ENCODE measurements at places on chromosomes 6 and 20.

DNA sequence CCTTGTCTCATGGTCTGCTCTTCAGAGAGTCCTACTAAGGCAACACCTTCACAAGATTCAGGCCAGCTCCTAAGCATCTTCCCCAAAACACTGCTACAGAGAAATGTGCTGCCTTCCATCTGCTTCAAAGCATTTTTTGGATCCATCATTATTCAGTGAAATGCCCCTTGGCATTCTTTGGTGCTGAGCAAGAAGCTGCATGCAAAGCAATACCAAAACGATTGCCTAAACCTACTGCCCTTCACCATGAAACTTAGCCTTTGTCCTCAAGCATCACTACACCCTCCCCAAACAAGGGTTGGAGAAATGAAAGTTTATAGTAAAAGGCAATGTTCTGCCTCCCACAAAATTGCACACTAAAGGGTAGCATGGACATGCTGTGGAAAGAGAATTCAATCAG lies 93.5 kb downstream of the SNAP25 start:
- no peak for DNase-seq

DNA sequence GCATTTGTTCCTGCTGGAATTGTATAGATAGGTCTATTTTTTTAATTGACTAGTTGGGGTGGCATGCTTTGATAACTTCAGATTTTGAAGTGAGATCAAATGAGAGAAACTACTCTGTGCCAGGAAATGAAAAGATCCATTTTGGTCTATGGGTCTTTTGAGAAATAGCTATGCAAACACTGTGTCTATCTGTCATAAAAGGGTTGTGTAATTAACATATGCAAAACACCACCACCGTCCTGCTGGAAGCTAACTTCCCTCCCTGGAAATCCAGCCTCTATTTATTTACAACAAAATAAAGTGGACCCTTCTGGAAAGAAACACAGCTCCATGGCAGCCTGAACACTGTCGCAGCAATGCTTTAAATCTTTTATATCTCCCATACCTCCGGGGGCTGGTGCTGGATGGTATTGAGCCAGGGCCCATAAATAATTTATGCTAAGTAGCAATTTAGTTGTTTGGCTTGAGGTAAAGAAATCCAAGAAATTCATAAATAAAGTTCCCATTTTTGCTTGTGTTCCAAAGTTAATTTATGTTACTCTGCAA lies 244.2 kb upstream of the POU3F2 start:
- no peak for DNase-seq

- no peak for DNase-seq
Measured at GRCh38 chr20:54608039-54608745, 132.8 kb downstream of the DOK5 start.

DNA sequence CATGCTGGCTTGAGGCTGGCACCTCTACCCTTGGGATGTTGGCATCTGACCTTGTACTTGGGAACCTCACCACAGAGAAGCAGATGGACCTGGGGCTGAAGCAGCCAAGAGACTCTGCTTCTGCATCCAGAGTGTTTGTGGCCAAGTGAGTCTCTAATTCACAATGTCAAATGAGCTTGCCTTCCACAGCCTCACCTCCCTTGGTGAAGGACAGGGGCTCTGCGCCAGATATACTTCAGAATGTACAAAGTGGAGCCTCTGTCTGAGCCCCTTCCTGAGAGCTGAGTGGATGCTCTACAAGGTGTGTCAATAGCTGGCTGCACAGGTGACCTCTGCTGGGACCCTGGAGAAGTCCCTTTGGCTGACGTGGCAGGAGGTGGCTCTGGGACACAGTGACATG lies 508.9 kb downstream of the CDH26 start:
- no peak for DNase-seq

DNA sequence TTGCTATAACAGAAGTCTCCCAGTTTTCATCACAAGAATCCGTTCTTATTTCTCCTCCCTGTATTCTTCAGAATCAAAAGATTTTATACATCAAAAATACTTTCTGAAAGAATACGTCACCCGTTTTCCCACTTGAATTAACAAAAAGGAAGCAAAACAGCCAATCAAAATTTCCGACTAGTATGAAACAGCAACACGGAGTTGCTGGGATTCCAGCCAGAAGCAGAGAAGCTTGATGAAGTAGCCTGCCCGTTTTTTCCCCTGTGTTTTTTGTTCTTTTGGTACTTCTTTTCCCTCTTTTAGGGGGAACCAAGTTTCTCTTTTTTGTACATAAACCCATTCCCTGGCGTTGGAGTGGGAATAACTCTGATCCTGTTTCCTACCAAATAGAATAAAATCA lies 14.6 kb downstream of the TXLNB start:
- no peak for DNase-seq

GRCh38 chr6:163354761-163355425 lies 59.6 kb upstream of the QKI start:
- no peak for DNase-seq

DNA sequence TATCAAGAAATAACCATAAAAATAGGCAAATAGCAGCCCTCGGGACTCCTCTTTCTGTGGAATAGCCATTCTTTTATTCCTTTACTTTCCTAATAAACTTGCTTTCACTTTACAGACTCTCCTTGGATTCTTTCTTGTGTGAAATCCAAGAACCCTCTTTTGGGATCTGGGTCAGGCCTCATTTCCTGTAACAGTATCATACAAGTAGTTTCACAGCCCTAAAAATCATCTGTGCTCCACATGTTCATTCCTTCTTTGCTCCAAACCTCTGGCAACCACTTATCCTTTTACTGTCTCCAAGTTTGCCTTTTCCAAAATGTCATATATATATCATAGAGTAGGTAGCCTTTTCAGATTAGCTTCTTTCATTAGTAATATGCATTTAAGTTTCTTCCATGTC lies 13.5 kb upstream of the NT5E start:
- DNase-seq, result no peak

GRCh38 chr20:33791959-33792597 lies 19.1 kb upstream of the CHMP4B start:
- no peak for DNase-seq

- peak; percentile 49 for DNase-seq
Measured at GRCh38 chr6:43575105-43575771, 600 bp downstream of the XPO5 start.

DNA sequence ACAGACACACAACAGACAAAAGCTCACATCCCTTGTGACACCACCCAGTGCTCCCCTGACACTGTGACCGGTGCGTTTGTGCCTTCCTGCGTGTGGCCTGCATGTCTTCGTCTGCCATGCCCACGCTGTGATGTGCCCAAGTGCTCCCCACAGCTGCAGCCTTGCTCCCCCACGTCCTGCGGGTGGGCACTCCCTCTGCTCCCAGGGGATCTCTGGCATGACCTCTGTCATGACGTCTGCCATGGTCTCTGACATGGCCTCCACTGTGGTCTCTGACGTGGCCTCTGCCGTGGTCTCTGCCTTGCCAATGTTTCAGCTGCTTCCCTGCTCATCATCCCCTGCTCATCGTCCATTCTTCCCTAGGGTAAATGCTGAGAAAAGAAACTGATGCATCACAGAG lies 200.9 kb downstream of the DLL1 start:
- no peak for DNase-seq

DNA sequence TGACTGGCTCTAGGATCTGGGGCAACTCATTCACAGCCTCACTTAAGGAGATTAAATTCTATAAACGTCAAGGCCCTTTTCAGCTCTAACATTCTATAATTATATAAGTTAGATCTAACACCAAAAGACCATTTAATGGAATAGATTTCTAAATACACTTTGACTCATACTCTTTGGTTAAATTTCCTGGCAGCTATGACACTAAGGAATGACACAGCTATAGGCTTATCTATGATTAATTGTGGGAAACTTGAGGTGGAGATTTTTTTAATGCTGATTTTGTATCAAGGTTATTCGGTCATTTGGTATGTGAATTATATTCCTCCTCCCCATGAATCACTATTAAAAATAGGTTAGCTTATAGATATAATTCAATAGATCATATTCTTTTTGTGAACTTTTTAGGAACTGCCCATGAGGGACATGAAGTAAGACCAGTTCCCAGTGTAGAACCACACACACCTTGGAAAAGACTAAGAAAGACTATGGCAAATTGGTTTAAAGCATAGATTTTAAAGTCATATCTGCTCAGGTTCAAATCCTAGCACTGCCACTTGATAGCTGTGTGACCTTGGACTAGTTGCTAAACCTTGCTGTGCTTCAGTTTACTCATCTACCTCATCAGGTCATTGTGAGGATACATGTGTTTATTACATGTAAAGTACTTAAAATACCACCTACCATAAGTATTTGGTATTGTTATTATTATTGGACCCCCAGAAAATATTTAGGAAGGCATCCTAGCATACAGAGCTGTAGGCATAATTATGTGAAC lies 116.0 kb downstream of the CRYBG1 start:
- DNase-seq, result no peak

DNA sequence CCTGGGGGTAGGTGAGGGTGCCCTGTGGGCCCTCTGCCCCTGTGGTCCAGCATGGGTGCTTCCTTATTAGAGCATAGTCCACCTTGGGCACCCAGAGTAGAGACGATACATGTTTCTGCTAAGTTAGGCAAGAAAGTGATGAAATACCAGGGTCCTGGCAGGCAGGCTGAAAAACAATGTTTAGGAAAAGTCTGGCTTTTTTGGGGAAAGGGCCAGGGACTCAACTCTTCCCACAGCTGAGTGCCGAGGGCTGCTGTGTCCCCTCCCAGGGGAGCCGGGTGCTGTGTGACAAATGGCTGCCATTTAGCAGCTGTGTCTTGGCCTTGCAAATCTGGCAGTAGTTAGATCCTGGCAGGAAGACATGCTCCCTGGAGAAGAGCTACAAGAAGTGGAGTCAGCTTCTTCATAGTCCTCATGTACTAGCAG lies 61.5 kb downstream of the RREB1 start:
- no peak for DNase-seq

GRCh38 chr6:44976677-44977641 lies 351.2 kb upstream of the RUNX2 start:
- DNase-seq, result no peak

GRCh38 chr20:61052776-61053442 lies 199.2 kb upstream of the CDH4 start:
- DNase-seq, result no peak

GRCh38 chr6:38901802-38902522 lies 146.6 kb upstream of the GLP1R start:
- no peak for DNase-seq

DNA sequence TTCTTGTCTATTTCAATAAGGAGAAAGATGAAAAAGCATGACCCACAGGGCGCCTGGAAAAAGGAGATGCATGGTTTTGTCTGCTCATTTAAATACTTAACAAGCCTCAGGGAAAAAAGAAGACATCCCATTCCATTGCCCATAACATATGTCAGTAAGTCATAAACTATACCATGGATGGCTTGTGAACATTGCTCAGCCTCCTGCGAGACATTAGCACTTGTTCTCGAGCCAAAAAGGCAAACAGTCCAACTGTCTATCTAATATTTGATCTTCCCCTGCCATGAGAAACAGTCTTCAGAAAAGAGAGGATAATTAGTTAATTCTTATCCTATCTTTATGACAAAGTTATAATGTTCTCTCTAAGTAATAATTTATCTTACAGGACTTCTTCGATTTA lies 527.4 kb downstream of the HACE1 start:
- DNase-seq, result no peak

GRCh38 chr6:2952557-2953095 lies 18.7 kb downstream of the SERPINB6 start:
- DNase-seq, result peak; percentile 47

GRCh38 chr6:41859356-41859755 lies 35.8 kb downstream of the USP49 start:
- DNase-seq, result no peak

- no peak for DNase-seq
Measured at GRCh38 chr6:6697620-6698019, 109.1 kb downstream of the LY86 start.

GRCh38 chr20:47951521-47951971 lies 166.3 kb upstream of the SULF2 start:
- DNase-seq, result no peak

DNA sequence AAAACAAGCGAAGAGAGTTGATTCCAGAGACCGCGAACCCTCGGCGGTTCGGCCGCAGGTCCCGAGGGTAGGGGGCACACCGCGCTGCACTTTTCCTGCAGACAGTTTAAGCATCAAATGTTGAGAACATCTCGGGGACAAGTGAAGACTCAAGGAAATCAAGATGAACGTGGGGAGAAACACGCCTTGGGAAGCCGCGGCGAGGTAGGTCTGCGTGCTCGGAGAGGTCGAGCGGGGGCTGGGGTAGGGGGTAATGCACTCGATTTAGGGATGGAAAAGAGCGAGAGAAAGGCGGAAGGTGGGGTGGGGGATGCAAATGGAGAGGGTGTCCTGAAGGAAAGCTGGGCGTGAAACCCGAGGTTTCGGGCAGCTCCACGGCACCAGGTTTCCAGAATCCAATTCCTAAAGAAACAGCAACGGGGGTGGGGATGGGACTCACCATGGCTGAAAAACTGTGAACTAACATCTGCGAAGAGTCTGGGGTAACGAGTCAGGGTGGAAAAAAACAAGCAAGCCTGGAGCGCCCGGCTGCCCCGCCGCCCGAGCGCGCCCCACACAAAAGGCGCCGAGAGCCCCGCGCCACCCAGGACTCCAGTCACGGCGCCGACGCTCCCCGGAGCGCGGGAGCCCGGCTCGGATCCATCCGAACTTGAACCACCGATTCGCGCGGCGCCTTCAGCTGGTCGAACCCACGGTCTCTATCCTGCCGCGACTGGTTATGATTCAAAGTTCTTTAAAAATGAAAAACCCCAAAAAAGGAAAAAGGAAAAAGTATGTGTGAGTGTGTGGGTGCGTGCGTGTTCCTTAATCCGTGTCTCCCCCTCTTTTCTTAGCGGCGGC lies 3.5 kb downstream of the TFAP2A start:
- DNase-seq, result no peak

DNA sequence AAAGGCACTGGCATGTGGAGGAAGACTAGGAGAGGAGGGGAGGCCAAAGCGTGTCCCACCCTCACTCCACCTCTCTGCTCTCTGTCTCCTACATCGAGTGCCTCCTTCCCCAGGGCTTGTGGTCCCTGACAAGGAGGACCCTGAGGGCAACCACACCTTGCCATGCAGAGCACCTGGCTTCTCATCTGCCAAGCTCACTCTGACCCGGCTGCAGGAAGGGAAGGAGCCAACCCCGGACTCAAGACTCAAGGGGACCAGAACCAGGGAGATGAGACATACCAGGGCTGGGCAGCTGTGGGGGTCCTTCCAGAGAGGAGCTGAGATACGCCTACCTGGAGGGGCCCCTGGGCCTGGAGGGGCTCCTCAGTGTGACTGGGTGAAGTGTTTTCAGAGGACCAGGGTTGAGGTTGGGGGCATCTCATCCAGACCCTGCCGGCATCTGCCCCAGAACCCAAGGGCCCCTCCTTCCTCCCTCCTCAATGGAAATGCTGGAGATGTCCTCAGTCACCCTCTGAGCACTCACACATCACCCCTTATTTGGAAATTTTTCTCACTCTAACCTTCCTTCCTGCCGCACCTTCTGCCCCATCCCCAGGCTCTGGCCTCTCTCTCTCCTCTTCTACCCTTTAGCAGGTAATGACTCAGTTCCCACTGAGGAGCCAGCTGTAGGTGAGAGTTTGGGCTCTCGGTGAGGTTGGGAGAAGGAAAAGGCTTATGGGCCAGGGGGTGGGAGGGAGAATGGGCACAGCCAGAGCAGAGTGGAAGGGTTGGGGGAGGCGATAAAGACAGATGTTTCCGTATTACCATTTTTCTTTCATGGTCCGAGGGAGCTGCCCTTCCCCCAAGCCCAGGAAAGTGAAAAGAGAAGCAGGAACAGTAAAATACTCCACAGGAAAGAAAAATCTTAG lies 32.0 kb upstream of the POU5F1 start:
- DNase-seq, result no peak

- no peak for DNase-seq
Measured at GRCh38 chr6:16999491-17000436, 102.1 kb upstream of the STMND1 start.

- no peak for DNase-seq
Measured at GRCh38 chr6:11025921-11026635, 18.0 kb downstream of the ELOVL2 start.

All from NCI-H187 (cell line).